ENCODE measurements at places on chromosomes 12 and 14.

- DNase-seq = no peak
Observed at GRCh38 chr12:546265-546919, 86.7 kb downstream of the B4GALNT3 start.

DNA sequence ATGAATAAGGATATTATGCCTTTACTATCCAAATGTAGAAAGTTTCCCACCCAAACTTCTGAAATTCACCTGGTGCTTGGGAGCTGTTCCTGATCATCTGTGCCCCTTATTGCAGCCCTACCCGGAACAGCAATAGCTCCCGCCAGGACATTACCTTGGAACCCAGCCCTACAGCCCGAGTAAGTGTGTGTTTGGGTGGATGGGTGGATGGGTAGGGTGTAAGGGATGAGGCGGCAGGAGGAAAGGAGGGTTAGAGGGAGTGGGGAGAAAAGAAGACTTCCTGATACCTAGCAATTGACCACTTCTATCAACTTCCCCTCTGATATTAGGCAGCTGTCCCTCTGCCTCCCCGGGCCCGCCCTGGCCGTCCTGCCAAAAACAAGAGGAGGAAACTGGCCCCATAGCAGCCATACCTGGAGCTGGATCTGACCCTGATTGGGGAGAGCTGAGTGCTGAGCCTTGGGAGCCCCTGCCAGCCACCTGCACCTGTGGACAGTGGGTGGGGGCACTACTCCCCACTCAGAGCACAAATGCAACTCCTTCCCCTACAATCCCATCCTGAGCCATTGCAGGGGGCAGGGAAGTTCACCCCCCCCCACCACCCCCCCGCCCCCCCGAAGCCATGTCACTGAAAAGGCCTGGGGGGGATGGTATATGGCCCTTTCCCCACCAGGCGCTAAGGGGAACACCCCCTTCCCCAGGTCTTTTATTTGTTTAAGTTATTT lies 6.4 kb downstream of the MBD6 start:
- DNase-seq = no peak

GRCh38 chr12:21526721-21527345 lies 737 bp downstream of the SPX start:
- DNase-seq = no peak

DNA sequence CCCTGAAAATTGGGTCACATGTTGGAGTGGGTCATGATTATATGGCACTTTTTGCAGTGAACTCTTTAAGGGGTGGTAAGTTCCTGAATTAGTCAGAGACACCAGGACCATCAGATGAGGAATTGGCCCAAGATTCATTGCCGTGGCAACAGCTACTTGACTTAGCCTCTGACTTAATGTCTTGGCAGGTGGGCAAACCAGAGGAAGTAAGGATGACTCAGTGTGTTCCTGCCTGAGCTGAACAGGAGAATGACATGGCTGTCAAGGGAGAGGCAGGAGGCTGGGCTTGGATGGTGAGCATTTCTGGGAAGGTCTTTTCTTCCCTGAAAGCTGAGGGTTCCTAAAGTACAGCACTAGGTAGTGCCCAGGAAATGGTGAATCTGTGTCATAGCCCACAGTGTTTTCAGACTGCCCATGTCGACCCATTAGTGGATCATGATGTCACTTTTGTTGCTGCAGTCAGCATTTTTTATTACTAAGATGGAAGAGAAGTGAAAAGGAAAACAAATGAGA lies 170.1 kb upstream of the PWP1 start:
- DNase-seq = no peak

DNA sequence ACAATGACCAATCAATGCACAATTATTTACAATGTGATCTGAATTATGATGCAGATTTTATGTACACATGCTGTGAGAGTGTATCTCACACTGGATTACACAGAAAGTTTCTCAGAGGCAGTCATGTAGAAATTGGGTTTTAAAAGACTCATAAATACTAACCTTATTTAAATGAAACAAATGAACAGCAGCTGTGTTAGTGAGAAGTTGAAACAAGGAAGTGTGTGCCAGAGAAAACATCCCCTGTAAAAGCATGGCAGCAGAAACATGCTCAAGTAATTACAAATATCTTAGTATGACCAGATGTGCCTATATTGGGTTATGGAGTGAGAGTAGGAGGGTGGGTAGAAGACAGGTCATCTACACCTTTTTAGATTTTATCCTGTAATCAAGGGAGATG lies 723.7 kb downstream of the C12orf50 start:
- no peak for DNase-seq

GRCh38 chr12:130952171-130952954 lies 1.3 kb upstream of the ADGRD1 start:
- DNase-seq = no peak

Measured in memory B cell (primary cell).